ENCODE measurements at places on chromosomes 2 and 18. TPM values are rescaled to one million over a fixed set of nuclear protein-coding genes. Genes with fewer than 3 reads are reported as not detected.

UNC50 gene
- 28.5 TPM for total RNA-seq

SERPINB11 gene
- not detected for total RNA-seq

RAB6C gene
- total RNA-seq, result 0.25 TPM

SERPINB10 gene
- not detected for total RNA-seq

SNED1 gene
- total RNA-seq, result 7.4 TPM

NLRC4 gene
- 0.82 TPM for total RNA-seq

DIPK1C gene
- 6.3 TPM for total RNA-seq

IAH1 gene
- total RNA-seq, result 83.2 TPM

FARSB gene
- total RNA-seq, result 18.5 TPM

ACMSD gene
- not detected for total RNA-seq

CD8B2 gene
- total RNA-seq, result not detected

KATNAL2 gene
- total RNA-seq, result 2.7 TPM

NEB gene
- 0.55 TPM for total RNA-seq

ANKRD30BL gene
- total RNA-seq, result not detected

NCKAP1 gene
- total RNA-seq, result 141 TPM

TRIM54 gene
- 291 TPM for total RNA-seq

CHRND gene
- total RNA-seq, result not detected

OXER1 gene
- total RNA-seq, result 0.74 TPM

MTHFD2 gene
- 20.0 TPM for total RNA-seq

CHCHD5 gene
- 24.8 TPM for total RNA-seq

TMEM169 gene
- total RNA-seq, result 0.15 TPM

CAMKMT gene
- total RNA-seq, result 3.3 TPM

ARHGAP15 gene
- total RNA-seq, result 4.2 TPM

DTNA gene
- total RNA-seq, result 140 TPM

HOXD4 gene
- total RNA-seq, result 0.22 TPM

FIGN gene
- total RNA-seq, result 16.6 TPM

IL1RN gene
- 0.57 TPM for total RNA-seq

DSC1 gene
- total RNA-seq, result 6.0 TPM

ATOH8 gene
- 29.6 TPM for total RNA-seq

LRP1B gene
- total RNA-seq, result 0.02 TPM

TAF1B gene
- total RNA-seq, result 3.6 TPM

KCNF1 gene
- total RNA-seq, result 0.17 TPM

BCL2 gene
- 7.7 TPM for total RNA-seq
